ENCODE measurements at places on chromosomes 12 and 14.
A peak's percentile ranks its signal among the peaks of the same experiment; 100 is the strongest.

DNA sequence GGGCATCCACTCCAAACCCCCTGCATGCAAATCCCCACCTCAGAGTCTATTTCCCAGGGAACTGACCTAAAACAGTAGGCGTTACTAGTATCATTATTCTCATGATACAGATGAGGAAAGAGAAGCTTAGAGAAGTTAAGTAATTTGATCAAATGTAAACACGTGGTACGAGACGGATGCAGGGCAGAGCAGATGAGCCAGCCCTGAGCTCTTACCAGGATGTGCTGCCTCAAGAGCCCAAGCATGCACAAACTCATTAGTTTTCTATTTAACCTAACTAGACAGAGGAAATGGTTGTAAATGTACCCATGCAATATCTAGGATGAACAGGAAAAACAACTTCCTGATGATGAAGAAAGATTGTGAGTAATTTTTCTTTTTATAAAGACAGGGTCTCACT lies 173.3 kb upstream of the RASSF8 start:
- DNase-seq, result no peak

GRCh38 chr14:24422261-24422660 lies 7.2 kb downstream of the CBLN3 start:
- DNase-seq, result no peak

- no peak for DNase-seq
These were observed 28.8 kb upstream of the HIGD1C start for GRCh38 chr12:50923361-50924130.

DNA sequence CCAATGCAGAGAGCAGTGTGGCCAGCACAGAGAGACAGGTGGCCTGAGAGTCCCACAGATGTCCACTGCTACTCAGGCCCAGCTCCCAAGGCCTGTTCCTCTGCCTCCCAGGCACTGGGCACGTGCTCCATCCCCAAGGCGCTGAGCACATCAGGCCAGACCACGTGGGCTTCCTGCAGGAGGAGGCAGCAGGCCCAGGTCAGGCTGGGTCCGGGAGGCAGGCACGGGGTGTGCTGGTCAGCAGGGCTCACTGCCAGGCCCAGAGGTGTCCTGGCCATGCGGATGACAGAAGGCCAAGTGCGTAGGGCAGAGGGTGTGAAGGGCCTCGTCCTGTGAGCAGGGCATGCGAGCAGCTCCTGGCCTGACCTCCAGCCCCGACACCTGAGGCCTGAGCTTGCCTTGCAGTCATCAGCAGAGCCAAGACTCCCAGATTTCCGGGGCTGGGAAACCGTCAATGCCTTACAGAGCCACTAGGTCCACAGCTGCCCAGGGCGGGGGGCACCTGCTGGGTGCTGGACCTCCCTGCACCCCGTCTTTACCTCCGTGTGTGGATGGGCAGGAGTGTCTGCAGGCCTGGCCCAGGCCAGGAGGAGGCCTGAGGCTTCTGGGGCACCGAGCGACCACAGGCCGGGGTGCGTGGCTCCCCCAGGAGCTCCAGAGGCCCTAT lies 14.9 kb downstream of the TRMT61A start:
- no peak for DNase-seq

DNA sequence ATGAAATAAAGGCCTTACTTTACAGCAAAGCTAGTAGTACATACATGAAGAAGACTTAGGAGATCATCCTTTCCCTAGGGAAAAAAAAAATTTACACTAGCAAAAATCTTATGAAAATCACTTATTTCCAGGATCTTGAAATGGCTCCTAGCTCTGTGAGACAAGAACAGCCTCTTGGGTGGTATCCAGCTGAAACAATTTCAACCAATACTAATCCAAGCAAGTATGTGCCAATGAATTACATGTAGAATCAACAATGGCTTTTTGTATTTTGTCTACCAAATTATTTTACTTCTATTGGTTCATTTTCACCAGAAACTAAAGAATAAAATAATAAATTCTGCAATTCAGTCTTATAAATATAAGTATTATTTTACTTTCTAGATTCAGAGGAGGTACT lies 2.7 kb upstream of the SLCO1A2 start:
- DNase-seq, result no peak

DNA sequence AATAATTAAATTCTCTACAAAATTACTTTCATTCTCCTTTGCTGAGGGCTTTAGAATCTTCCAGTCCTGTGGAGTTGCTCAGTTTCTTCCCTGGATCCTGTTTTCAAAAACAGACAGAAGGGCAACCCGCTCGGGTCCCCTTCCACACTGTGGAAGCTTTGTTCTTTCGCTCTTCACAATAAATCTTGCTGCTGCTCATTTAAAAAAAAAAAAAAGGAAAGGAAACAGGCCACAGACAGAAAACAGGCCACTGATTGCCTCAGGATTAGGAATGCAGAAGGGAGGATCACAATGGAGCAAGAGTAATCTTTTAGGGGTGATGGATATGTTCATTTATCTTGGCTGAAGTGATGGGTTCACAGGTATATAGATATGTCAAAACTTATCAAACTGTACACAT lies 29.5 kb upstream of the HIGD1C start:
- DNase-seq, result no peak

GRCh38 chr12:71870416-71870815 lies 30.9 kb downstream of the TBC1D15 start:
- DNase-seq, result no peak

DNA sequence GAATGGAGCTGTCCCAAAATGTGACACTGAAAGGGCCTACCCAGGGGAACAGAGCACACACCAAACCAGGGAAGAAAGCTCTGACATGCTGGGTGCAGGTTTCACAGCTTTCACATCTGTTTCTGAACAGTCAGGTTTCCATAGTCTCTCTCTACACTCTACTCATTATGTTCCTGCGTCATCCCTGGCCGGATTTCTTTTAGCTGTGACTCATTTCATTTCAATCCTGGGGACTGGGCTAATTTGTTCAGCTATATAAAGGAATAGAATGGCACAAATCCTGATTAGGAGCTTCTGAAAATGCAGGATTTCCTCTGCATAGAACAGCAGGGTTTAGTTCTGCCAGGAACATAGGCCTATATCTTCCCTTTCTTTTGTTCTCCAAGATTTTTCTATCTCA lies 649.8 kb downstream of the RPS29 start:
- DNase-seq, result no peak

- no peak for DNase-seq
These were observed 47.8 kb downstream of the LLPH start for GRCh38 chr12:66082744-66083143.

GRCh38 chr14:53767566-53767965 lies 189.1 kb downstream of the BMP4 start:
- no peak for DNase-seq

- peak; percentile 19 for DNase-seq
These were observed 581 bp downstream of the ARG2 start for GRCh38 chr14:67620217-67620785.

DNA sequence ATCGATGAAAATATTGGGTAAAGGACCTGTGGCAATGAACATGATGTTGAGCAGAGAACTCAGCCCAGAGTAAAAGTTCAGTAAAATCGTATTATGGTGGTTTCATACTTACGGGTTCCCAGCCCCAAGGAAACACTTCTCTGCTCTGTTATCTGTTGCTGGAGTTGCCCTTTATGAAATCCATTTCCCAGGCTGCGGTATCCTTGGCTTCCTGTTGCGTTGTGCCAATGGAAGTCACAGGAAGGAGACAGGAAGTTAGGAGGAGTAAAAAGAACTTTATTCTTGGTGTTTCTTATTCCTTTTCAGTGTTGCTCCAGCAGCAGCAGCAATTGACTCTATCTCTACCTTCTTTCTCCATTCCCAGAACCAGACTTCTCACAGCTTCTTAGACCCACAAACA lies 965.2 kb downstream of the VRK1 start:
- DNase-seq, result no peak

GRCh38 chr12:120199595-120200306 lies 1.2 kb downstream of the RPLP0 start:
- DNase-seq, result no peak

DNA sequence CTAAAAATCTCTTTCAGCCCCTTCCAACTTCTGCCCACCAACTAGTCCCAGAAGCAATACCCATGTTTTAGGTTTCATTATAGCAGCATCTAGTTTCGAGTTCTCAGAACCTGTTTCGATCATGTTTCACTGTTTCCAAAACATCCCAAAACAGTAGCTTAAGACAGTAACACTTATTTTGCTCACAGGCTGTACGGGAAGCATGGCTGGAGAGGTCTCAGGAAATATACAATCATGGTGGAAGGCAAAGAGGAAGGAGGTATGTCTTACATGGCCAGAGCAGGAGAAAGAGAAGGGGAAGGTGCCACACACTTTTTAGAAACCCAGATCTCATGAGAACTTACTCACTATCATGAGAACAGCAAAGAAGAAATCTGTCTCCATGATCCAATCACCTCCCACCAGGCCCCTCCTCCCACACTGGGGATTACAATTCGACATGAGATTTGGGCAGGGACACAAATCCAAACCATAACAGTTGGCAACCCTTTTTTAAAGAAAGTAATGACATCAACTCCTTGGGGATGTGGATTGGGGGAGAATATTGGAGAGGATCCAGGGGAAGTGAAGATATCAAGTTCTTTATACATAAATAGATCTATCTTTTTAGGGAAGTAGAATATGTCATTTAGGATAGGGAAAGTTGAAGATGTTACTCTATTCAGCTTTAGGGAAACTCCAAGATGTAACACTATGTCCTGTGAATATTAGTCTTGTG lies 269.9 kb upstream of the PLEKHG7 start:
- DNase-seq, result no peak

DNA sequence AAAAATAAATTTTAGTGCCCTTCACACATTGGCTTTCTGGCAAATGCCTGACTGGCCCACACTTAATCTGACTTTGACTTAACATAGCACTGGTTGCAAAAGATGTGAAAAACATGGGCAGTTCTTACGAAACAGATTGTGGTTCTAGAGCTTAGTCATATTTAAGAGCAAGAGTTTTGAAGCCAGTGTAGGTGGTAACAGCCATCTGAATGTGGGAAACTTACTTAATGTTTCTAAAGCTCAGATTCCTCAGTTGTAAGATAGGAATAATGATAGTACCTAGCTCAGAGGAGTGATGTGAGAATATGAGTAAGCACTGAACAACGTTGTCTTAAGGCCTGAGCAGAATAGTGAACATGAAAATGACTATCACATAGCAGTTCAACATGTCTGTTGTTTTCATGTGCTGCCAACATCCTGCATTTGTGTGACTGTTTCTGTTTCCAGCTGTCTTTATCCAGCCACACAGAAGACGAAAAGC lies 262.7 kb downstream of the SYT1 start:
- no peak for DNase-seq

GRCh38 chr12:15525441-15525840 lies 203.1 kb downstream of the PTPRO start:
- no peak for DNase-seq

DNA sequence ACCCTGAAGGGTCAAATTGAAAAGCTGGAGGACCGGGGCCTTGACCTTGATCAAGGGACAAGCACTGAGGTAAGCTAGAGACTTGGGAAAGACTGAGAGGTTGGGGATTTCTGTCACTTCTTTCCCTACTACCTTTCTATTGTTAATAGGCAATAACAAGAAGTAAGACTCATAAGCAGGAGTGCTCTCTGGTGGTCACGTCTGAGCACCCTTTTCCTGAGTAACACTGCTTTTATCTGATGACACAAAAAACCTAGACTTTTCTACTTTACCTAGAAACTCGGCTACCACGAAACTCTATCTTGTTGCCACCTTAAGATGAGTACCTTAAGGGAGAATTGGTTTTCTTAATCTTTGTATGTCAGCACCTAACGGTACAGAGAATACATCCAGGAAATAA lies 35.5 kb upstream of the PPFIBP1 start:
- no peak for DNase-seq

GRCh38 chr14:89621009-89621421 lies 204.0 kb upstream of the FOXN3 start:
- DNase-seq, result no peak

GRCh38 chr12:28938581-28939235 lies 210.4 kb upstream of the FAR2 start:
- no peak for DNase-seq

GRCh38 chr12:49899286-49899843 lies 4.3 kb downstream of the FAIM2 start:
- no peak for DNase-seq

DNA sequence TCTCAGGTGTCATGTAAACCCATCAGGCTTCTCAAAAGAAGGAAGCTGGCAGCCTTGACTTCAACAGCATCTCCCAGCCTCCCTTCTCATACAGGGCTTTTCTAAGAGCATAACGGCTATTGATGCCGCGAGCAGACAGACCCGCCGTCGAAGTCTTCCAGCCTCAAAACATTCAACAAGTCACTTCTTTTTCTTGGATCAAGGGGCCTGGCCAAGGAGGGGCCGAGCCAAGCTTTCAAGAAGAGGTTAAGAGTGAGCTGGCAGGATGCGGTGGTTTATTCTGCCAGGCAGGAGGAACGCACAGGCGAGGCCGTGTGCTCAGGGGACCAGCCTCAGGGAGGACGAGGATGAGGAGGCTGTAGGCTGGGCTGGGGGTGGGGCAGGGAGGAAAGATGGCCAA lies 102.9 kb upstream of the RFLNA start:
- no peak for DNase-seq

- no peak for DNase-seq
These were observed 897 bp upstream of the TEX22 start for GRCh38 chr14:105397350-105397931.

DNA sequence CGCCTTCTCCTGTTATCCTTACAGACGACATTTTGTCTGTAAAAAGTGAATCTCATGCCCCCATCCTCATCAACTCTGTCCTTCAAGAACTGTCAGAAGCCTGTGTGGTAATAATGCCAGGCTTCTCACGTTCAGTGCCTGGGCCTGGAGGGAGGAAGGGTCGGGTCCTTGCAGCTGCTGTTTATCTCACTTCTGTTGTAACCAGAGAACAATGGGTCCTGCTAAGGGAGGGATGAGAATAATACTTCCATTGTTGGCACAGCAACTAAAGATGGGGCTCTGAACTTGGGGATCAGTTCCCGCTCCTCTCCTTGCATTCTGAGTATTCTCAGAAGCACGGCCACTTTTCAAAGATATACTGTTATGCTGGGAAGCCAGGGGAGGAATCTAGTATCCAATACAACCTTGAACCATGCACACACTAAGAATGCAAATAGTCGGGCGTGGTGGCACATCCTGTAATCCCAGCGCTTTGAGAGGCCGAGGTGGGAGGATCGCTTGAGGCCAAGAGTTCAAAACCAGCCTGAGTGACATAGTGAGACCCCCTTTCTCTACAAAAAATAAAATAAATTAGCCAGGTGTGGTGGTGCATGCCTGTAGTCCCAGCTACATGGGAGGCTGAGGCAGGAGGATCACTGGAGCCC lies 38.8 kb upstream of the NINJ2 start:
- no peak for DNase-seq

GRCh38 chr12:129821964-129822363 lies 81.9 kb downstream of the TMEM132D start:
- no peak for DNase-seq

- DNase-seq, result no peak
These were observed 15.5 kb upstream of the RAP1B start for GRCh38 chr12:68595241-68595640.

- DNase-seq, result no peak
These were observed 5.8 kb upstream of the SLC48A1 start for GRCh38 chr12:47767216-47767724.
